Spleen (tissue), 13 donors: ENCODE measurements at places on chromosomes 13 and 19. TPM values are rescaled to one million over a fixed set of nuclear protein-coding genes. Genes with fewer than 3 reads are reported as not detected.

TEAD2 gene
- 16.4 TPM for total RNA-seq

SELENOV gene
- not detected for total RNA-seq

WIZ gene
- total RNA-seq = 33.7 TPM

SYDE1 gene
- 20.4 TPM for total RNA-seq

OR10H2 gene
- not detected for total RNA-seq

CYP2A7 gene
- total RNA-seq = not detected

SCN1B gene
- total RNA-seq = 16.7 TPM

SYNE4 gene
- 0.59 TPM for total RNA-seq
